ENCODE measurements at places on chromosomes 4 and X. TPM values are rescaled to one million over a fixed set of nuclear protein-coding genes. Genes with fewer than 3 reads are reported as not detected.

The CAPN6 gene
- 0.82 TPM for total RNA-seq

The PRR32 gene
- not detected for total RNA-seq

- no peaks in the 10 kb centered on the region for H3K27me3 ChIP-seq
- H3K36me3 ChIP-seq = no peaks in the 10 kb centered on the region
- DNase-seq = no peak
- H3K4me1 ChIP-seq = no peaks in the 10 kb centered on the region
Observed at GRCh38 chr4:18616720-18617119, 595.2 kb upstream of the LCORL start.

DNA sequence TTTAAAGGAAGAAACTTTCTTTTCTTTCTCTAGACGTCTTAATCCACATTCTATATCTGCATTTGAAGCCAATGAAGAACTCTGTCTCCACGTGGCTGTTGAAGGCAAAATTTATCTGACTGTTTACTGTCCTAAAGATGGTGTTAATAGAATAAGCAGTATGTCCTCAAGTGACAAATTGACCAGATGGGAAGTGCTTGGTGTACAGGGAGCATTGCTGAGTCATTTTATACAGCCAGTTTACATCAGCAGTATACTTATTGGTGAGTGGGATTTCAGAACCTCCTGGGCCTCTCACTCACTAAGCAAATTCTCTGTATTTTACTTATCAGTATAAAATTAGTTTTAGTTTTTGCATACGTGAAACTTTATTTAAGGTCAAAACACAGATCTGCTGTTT, 33.7 kb downstream of the ADAD1 start:
- H3K4me1 ChIP-seq = no peaks in the 10 kb centered on the region
- H3K27me3 ChIP-seq = no peaks in the 10 kb centered on the region
- no peak for DNase-seq
- H3K27ac ChIP-seq = no peak overlapping the region
- no peaks in the 10 kb centered on the region for H3K36me3 ChIP-seq

DNA sequence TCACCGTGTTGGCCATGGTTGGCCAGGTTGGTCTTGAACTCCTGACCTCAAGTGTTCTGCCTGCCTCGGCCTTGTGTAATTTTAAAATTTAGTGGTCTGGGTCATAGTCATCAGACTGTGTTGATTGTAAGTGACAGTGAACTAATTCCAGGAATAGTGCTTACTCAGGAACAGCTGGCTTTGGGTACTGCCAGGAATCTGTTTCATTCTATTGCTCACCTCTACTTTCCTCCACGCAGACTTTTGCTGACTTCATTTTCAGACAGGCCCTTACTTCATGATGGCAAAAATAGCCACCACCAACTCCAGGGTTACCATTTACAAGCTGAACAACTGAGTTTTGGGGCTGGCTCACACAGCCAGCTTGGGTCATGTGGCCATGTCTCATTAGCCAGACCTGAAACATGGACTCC, 54.6 kb downstream of the FNIP2 start:
- H3K27me3 ChIP-seq = no peaks in the 10 kb centered on the region
- peaks cover 11% of the 10 kb centered on the region for H3K4me1 ChIP-seq
- H3K27ac ChIP-seq = no peak overlapping the region
- DNase-seq = no peak
- no peak overlapping the region for H3K4me3 ChIP-seq

DNA sequence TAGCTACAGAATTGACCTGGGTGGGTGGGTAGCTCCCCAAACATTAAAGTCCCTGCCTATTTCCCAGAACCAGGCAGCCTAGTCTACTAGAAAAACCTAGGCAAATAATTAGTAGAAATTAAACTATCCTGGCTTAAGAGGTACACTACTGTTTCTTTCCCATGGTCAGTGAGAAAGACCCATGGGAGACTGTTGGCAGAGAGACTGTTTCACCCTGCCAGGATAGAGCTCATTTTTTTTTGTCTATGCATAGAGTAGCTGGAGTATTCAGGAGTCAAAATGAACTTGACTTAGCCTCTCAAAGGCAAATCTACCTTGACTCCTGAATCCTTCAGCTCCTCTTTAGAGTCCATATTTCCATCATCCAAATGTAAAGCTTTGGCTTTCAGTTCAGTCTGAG, 107.0 kb upstream of the AR start:
- DNase-seq = no peak
- peaks cover 4% of the 10 kb centered on the region for H3K36me3 ChIP-seq
- peaks cover 4% of the 10 kb centered on the region for H3K4me1 ChIP-seq
- H3K4me3 ChIP-seq = no peak overlapping the region
- no peak overlapping the region for H3K27ac ChIP-seq

DNA sequence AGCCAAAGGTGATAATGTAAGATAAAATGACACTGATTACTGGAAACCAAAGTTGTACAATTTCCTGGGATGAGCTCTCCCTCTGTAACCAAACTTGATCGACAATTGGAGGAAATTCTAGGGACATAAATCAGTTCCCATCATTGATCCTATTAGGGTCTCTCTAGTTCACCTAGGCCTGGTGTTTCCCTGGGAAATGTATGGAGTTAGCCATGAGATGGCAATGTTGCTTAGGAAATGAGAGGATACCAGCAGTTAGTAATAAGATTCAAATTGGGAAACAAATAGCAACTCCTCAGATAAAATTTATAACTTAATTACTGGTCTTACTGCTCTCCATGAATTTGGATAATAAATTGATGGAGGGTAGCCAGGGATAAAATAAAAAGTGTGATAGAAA, 52.2 kb downstream of the SPATA18 start:
- no peaks in the 10 kb centered on the region for H3K36me3 ChIP-seq
- no peak overlapping the region for H3K4me3 ChIP-seq
- no peak overlapping the region for H3K27ac ChIP-seq
- DNase-seq = no peak
- H3K4me1 ChIP-seq = peaks cover 25% of the 10 kb centered on the region
- no peaks in the 10 kb centered on the region for H3K27me3 ChIP-seq

The FAM236A gene
- not detected for total RNA-seq

DNA sequence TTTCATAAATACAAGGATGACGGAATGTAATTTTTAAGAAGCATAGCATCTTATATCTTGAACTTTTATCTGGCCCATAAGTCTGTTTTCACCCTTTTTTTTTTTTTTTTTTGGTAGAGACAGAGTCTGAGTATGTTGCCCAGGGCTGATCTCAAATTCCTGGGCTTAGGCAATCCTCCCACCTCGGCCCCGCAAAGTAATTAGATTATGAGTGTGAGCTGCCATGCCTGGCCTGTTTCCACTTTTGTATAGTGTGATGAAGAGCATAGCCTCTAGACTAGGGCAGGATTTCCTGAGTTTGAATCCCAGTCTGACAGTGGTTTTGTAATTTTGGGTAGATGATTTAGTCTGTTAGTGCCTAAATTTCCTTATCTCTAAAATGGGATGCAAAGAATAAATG, 11.0 kb downstream of the STIM2 start:
- no peak overlapping the region for H3K27ac ChIP-seq
- no peak for DNase-seq
- H3K4me3 ChIP-seq = no peak overlapping the region
- H3K36me3 ChIP-seq = no peaks in the 10 kb centered on the region

GRCh38 chr4:12949719-12950490, 534.2 kb downstream of the RAB28 start:
- no peaks in the 10 kb centered on the region for H3K27me3 ChIP-seq
- H3K36me3 ChIP-seq = no peaks in the 10 kb centered on the region
- no peak overlapping the region for H3K27ac ChIP-seq
- H3K4me1 ChIP-seq = no peaks in the 10 kb centered on the region
- no peak for DNase-seq
- H3K4me3 ChIP-seq = no peak overlapping the region

DNA sequence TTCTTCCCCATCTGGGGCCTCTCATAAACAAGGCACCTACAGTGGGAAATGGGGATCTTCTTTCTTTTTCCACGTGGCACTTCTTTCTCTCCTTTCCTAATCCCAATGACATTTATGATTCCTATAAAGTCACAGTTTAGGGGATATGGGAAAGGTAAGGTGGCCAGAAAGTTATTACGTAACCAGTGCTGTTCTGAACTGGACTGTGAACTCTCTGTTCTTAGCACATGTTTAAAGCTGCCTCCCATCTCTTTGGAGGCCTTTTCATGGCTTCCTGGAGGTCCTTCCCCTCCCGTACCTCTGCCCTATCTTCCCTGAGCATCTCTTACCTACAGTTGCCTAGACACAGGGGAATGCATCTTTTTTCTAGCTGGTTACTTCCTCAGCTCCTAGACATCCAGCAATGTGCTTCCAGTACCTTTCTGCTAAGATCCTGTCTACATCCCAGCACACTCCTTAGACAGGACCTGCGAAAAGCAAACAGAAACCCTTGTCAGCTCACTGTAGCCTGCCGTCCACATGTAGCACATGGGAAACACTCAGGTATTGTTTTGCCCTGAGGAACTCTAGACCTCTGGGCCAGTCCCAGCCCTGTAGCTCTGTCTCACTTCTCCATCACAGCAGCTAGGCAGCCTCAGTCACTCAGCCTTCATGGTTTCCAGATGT, 195.4 kb downstream of the NWD2 start:
- DNase-seq = no peak
- peaks cover 10% of the 10 kb centered on the region for H3K4me1 ChIP-seq
- no peak overlapping the region for H3K4me3 ChIP-seq
- H3K27me3 ChIP-seq = no peaks in the 10 kb centered on the region

- no peaks in the 10 kb centered on the region for H3K27me3 ChIP-seq
- no peak overlapping the region for H3K27ac ChIP-seq
- H3K4me3 ChIP-seq = no peak overlapping the region
- peaks cover 12% of the 10 kb centered on the region for H3K4me1 ChIP-seq
- no peaks in the 10 kb centered on the region for H3K36me3 ChIP-seq
Observed at GRCh38 chr4:101418466-101418865, 71.1 kb upstream of the PPP3CA start.

DNA sequence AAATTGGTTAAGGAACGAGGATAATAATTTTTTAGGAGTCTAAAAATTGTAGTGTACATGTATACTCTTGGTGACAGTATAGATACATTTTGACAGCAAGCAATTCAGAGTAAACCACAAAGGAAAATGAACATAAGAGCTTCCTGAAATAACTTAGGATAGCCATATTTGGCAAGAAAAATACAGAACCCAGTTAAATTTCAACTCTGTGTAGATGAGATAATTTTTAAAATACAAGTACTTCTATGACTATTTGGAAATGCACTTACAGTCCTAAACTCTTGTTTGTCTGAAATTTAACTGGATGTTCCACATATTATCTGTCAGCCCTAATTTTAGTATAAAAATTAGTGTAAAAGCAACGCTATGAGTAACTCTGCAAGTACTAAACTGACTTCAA, 124.4 kb upstream of the PCDH18 start:
- H3K36me3 ChIP-seq = peaks cover 4% of the 10 kb centered on the region
- peaks cover 19% of the 10 kb centered on the region for H3K4me1 ChIP-seq
- H3K27ac ChIP-seq = no peak overlapping the region
- no peak overlapping the region for H3K4me3 ChIP-seq
- DNase-seq = no peak

DNA sequence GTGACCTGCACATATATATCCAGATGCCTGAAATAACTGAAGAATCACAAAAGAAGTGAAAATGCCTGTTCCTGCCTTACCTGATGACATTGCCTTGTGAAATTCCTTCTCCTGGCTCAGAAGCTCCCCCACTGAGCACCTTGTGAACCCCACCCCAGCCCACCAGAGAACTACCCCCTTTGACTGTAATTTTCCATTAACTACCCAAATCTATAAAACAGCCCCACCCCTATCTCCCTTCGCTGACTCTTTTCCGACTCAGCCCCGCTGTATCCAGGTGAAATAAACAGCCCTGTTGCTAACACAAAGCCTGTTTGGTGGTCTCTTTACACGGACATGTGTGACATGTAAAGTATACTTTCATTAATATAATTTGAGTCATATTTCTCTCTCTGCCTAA, 320.3 kb upstream of the TECRL start:
- no peaks in the 10 kb centered on the region for H3K36me3 ChIP-seq
- DNase-seq = no peak
- no peak overlapping the region for H3K27ac ChIP-seq
- no peaks in the 10 kb centered on the region for H3K4me1 ChIP-seq
- H3K27me3 ChIP-seq = no peaks in the 10 kb centered on the region

The SPANXA1 gene
- total RNA-seq = not detected

DNA sequence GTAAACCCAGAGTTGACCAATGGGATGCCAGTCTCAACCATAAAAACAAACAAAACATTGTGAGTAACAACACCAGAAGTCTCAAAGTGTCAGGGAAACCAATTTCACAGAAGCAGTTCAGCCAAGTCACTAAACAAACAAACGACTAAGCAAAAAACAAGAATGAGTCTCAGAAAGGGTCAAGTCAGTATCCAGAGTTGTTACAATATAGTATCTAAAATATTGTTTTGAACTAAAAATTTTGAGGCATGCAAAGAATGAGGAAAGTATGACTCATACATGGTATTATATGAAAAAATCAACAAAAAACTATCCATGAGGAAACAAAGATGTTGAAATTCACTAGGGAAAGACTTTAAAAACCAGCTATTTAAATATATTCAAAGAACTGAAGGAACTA, 70.6 kb downstream of the AR start:
- H3K36me3 ChIP-seq = peaks cover 18% of the 10 kb centered on the region
- DNase-seq = no peak
- no peaks in the 10 kb centered on the region for H3K27me3 ChIP-seq
- no peak overlapping the region for H3K27ac ChIP-seq
- no peaks in the 10 kb centered on the region for H3K4me1 ChIP-seq

DNA sequence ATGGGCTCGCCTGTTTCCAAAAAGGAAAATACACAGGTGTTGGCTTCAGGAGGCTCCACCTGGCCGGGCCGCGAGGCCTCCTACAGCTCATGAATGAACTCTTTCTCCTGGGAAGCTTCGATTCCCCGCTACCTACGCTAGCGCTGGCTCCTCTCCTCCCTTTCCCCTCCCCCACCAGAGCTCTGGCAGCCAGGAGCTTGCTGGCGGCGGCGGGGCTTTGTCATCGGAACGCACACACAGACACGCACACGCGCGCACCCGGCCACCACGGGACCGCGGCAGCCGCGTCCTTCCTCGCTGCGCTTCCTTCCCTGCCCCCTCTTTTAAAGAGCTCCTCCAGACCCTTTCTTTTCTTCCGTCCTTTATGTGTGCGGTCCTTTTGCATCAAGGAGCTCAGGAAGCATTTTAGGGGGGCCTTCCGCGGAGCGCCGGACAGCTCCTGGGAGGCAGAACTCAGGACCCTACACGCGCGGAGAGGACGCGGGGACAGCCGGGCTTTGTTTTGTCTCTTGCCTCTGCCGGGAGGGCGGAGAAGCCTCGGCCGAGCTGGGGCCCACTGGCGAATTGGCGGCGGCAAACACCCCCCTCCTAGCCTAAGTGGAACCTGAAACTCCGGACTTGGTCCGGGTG, 70.2 kb upstream of the BCOR start:
- peaks cover 62% of the 10 kb centered on the region for H3K27me3 ChIP-seq
- peaks cover 2% of the 10 kb centered on the region for H3K36me3 ChIP-seq
- no peak overlapping the region for H3K27ac ChIP-seq
- no peak for DNase-seq

DNA sequence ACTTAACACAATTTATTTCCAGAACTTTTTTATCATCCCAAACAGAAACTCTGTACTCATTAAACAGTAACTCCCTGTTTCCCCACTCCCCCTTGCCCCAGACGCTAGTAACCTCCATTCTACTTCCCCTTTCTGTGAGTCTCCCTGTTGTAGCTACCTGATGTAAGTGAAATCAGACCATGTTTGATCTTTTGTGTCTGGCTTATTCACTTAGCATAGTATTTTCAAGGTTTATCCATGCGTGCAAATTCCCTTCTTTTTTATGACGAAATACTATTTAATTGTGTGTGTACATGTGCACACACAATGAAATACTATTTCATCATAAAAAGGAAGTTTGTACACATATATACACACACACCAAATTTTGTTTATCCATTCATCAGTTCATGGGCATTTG, 5.2 kb downstream of the PKD2 start:
- peaks cover 62% of the 10 kb centered on the region for H3K4me1 ChIP-seq
- H3K27ac ChIP-seq = no peak overlapping the region
- H3K36me3 ChIP-seq = peaks cover 2% of the 10 kb centered on the region
- H3K4me3 ChIP-seq = peak overlapping the region; percentile 7

- DNase-seq = no peak
- no peaks in the 10 kb centered on the region for H3K27me3 ChIP-seq
- peaks cover 15% of the 10 kb centered on the region for H3K4me1 ChIP-seq
- no peak overlapping the region for H3K27ac ChIP-seq
Observed at GRCh38 chr4:128358231-128358912, 70.8 kb upstream of the PGRMC2 start.
